ENCODE measurements at places on chromosomes 11 and 22. TPM values are rescaled to one million over a fixed set of nuclear protein-coding genes. Genes with fewer than 3 reads are reported as not detected.

DNA sequence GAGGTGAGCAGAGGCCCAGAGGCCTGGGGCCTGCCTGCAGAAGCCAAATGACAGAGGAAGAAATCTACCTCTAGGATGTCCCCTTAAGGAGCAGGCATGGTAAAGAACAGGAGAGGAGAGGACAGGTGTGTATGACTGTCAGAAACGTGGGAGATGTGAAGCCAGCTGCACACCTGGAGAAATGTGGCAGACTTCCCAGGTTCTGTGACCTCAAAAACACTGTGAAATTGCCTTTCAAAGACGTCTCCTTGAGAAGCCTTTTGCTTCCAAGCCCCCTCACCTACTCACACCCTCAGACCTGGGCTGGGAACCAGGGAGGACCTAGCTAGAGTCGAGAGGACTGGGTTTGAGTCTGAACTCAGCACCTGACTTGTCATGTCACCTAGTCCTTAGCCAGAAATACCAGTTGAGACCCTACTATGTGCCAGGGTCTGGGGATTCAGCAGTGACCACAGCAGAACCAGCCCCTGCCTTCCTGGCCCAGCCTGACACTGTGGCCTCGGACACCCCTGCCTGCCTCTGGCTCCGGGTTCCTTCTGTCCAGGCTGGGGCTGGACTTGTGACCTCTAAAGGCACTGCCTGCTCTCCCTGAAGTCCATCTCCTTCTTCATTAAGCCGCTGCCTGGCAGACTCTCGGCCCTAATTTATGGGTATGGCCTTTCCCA, 5.6 kb downstream of the TPBGL start:
- H3K27ac ChIP-seq, result no peak overlapping the region
- H3K4me1 ChIP-seq, result no peaks in the 10 kb centered on the region
- no peak for DNase-seq
- peaks cover 35% of the 10 kb centered on the region for H3K27me3 ChIP-seq

DNA sequence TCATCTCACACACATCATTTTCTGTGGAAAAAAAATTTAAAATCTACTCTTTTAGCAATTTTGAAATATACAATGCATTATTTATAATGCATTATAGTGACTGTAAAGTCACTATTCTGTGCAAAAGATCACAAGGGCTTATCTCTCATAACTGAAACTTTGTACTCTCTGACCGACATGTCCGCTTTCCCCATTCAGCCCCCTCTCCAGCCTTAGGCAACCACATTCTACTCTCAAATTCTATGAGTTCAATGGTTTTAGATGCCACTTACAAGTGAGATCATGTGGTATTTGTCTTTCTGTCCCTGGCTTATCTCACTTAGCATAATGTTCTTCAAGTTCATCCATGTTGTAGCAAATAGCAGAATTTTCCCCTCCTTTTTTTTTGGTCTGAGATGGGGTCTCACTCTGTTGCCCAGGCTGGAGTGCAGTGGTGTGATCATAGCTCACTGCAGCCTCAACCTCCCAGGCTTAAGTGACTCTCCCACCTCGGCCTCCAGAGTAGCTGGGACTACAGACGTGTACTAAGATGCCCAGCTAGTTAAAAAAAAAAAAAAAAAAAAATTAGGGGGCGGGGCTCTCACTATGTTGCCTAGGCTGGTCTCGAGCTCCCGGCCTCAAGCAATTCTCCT, 44.5 kb downstream of the SYN3 start:
- DNase-seq, result no peak
- no peaks in the 10 kb centered on the region for H3K27me3 ChIP-seq
- H3K27ac ChIP-seq, result no peak overlapping the region
- no peak overlapping the region for H3K4me3 ChIP-seq
- H3K4me1 ChIP-seq, result no peaks in the 10 kb centered on the region
- H3K36me3 ChIP-seq, result no peaks in the 10 kb centered on the region

- DNase-seq, result no peak
- no peaks in the 10 kb centered on the region for H3K36me3 ChIP-seq
- H3K27ac ChIP-seq, result no peak overlapping the region
- H3K4me1 ChIP-seq, result no peaks in the 10 kb centered on the region
- H3K4me3 ChIP-seq, result no peak overlapping the region
- no peaks in the 10 kb centered on the region for H3K27me3 ChIP-seq
Observed at GRCh38 chr11:78790784-78791183, 216.1 kb upstream of the NARS2 start.

CYTH4 gene
- polyA plus RNA-seq, result 0.09 TPM

MMP27 gene
- polyA plus RNA-seq, result not detected

Measured in H1 (cell line).